Hematopoietic multipotent progenitor cell treated with erythropoietin and hydrocortisone succinate and interleukin-3 and kit ligand, for 6 days (in vitro differentiated cells): ENCODE measurements at places on chromosomes 11 and 22.

- DNase-seq, result peak; percentile 79
Measured at GRCh38 chr11:77424644-77425043, 49.2 kb downstream of the PAK1 start.

- DNase-seq, result peak; percentile 71
Measured at GRCh38 chr11:57116654-57117053, 65.1 kb upstream of the LRRC55 start.

DNA sequence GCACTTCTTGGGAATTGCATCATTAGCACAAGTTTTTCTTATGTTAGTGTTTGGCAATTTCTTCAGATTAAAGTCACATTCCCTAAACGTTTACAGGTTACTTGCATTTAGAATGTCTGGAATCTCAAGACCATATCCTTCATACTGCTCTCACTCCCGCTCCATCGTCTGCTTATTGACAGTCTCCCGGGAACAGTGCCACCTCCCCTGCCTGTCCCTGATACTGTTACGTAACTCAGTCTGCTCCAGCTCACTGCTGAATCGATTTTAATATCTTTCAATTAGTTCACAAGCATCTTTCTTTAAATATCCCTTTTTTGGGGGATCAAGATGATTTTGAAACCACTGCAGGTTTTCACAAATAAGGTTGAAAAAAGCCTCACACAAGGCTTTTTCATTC, 48.2 kb downstream of the GLYATL2 start:
- DNase-seq, result no peak

DNA sequence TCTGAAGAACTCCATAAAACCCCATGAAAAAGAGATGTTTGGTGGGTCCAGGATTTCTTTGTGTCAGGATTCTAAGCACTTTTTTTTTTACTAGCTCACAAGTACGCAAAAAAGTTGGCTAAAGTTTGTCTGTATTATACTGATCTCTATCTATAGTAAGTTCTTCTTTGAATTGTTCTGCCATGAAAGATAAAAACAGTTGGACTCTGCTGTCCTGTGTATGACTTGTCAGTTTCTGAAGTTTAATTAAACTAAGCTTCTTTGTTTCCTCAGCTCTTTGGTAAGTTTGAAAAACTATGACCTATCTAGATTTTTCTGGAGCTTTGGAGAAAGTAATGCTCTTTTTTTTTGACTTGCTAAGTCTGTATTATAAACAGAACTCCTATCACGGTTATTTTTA, 812.2 kb upstream of the LUZP2 start:
- peak; percentile 22 for DNase-seq

GRCh38 chr11:110327508-110327907, 31.1 kb upstream of the RDX start:
- no peak for DNase-seq

DNA sequence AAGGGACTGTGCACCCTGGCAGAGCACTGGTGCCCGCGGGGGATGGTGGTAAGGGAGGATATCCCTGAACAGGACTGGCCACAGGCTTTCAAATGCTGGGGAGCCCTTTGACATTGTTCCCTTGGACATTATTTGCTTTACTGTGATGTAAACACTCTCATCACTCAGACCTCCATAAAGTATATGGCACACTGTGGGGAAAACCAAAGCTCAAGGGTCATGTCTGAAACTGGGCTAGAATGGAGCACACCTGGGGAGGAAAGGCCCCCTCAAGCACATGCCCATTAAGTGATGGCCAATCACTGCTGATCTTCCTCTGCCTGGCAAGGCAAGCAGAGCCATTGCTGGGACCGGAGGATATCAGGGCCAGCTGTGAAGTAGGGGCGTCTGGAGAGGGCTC, 60.9 kb upstream of the TENM4 start:
- no peak for DNase-seq
